ENCODE measurements at places on chromosomes 4 and X. TPM values are rescaled to one million over a fixed set of nuclear protein-coding genes. Genes with fewer than 3 reads are reported as not detected.

ANXA10 gene
- total RNA-seq: not detected

XKRX gene
- total RNA-seq: under 0.01 TPM

GLRA3 gene
- total RNA-seq: not detected

CFP gene
- 0.38 TPM for total RNA-seq

ADH1A gene
- not detected for total RNA-seq

AKAP14 gene
- total RNA-seq: not detected

USP17L21 gene
- total RNA-seq: not detected

ALB gene
- total RNA-seq: not detected
